ENCODE measurements at places on chromosomes 5 and 9. TPM values are rescaled to one million over a fixed set of nuclear protein-coding genes. Genes with fewer than 3 reads are reported as not detected.

- H3K4me1 ChIP-seq = peaks cover 65% of the 10 kb centered on the region
- DNase-seq = no peak
- no peaks in the 10 kb centered on the region for H3K36me3 ChIP-seq
Measured at GRCh38 chr9:93465855-93466254, 12.5 kb upstream of the FAM120AOS start.

DNA sequence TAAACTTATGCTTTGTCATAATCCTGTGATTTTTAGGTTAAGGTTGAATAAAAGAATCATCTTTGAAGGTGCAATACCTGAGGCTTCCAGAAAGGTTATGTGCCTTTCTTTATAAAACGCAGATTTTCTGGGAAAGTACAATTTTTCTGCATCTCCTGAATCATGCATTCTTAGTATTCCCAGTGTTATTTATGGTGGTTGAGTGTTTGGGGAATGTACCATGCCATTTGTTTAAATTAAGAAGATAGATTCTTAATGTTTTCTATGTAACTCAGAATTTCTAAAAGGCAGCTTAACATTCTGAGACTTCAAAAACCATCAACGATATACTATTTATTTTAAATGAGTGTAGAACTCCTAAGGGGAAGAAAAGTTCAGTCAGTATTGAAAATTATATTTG, 108.1 kb upstream of the FBN2 start:
- no peak overlapping the region for H3K4me3 ChIP-seq
- no peak for DNase-seq
- no peaks in the 10 kb centered on the region for H3K36me3 ChIP-seq

DNA sequence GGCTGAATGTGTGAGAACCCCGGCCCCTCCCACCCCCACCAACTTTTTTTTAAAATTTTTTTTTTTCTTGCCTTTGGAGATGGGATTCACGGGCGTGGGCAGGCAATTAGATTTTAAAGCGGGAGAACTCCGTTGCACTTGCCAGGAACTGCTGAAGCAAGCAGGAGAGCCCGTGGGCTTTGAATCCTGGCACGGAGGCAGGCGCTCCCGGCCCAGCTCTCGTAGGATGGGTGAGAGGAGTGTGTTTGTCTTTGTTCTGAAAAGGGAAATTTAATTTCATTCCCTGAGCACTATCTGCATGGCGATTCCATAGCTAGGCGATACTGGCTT, 54.3 kb upstream of the BOD1 start:
- DNase-seq = peak; percentile 23
- no peaks in the 10 kb centered on the region for H3K36me3 ChIP-seq
- peaks cover 18% of the 10 kb centered on the region for H3K4me1 ChIP-seq
- H3K4me3 ChIP-seq = no peak overlapping the region

Gene LCN1
- total RNA-seq = not detected

DNA sequence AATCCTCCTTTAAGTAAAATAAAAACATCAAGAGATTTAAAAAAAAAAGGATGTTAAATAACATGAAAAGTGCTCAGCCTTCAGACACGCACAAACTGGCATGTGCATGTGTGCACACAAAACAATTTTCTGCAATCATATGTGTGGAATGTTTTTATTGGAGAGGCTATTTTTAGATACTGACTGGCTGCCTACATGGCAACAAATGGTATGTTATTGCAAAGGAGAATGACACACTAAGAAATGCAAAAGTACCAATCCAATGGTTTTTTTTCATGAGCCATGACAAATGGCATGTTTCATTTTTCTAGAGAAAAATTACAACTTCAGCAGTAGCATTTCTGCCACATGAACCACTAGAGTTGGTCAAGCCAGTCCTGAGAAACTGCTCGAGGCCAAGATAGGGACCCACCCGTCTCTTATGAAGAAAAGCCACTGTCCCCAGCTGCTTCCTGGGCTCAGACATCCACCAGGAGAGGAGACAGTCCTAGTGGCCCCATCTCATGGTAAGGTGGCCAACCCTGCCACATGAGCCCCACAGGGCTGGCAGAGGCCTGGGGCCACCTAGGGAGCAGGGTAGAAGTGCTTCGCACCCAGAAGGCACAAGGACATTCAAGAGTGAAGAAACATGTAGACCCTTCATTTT, 116.4 kb downstream of the MYO10 start:
- DNase-seq = no peak
- H3K27ac ChIP-seq = peak overlapping the region; percentile 1
- no peaks in the 10 kb centered on the region for H3K27me3 ChIP-seq
- H3K4me1 ChIP-seq = peaks cover 27% of the 10 kb centered on the region
- H3K36me3 ChIP-seq = no peaks in the 10 kb centered on the region

Gene ANKRD34B
- not detected for total RNA-seq

Gene SOWAHA
- 8.5 TPM for total RNA-seq

DNA sequence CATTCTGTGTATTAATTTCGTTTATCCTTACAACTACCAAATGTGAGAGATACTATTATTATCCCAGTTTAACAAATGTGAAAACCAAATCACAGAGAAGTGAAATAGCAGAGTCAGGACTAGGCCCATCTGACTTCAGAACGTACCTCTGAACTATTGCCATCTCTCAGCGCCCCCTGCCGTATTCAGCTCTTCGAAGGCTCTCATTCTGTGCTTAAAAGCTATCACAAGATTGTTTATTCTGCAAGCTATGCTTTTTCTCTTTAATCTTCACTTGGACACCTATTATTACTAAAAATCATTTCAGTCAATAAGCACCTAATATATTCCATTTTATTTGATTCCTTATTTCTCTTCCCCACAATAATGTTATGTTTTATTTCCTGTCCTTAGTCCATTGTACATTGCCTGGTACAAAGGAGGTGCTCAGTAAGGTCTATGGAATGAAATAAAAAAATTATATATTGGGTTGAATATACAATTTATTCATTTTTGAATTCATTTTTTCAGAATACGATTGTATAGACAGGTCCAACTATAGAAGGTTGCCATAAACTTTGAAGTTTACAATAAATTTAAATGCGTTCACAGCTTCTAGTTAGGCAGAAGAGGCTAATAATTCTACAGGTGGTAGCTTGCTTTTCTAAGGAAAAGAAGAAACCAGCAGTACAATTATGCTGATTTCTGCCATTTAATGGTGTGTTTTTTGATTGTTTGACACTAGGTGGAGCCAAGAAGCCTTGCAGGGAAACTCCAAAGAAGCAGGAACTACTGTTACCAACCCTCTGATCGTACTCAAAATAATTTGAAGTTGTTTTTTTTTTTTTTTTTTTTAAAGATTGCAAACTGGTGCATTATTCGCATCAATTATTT, 202.2 kb upstream of the DMRTA1 start:
- no peak overlapping the region for H3K27ac ChIP-seq
- peak; percentile 67 for DNase-seq
- H3K4me1 ChIP-seq = no peaks in the 10 kb centered on the region
- H3K4me3 ChIP-seq = no peak overlapping the region

Gene WDR31
- total RNA-seq = 1.3 TPM

- H3K4me3 ChIP-seq = no peak overlapping the region
- DNase-seq = no peak
- no peaks in the 10 kb centered on the region for H3K27me3 ChIP-seq
- no peaks in the 10 kb centered on the region for H3K36me3 ChIP-seq
- no peaks in the 10 kb centered on the region for H3K4me1 ChIP-seq
- no peak overlapping the region for H3K27ac ChIP-seq
Measured at GRCh38 chr9:18023332-18023731, 444.5 kb downstream of the SH3GL2 start.

DNA sequence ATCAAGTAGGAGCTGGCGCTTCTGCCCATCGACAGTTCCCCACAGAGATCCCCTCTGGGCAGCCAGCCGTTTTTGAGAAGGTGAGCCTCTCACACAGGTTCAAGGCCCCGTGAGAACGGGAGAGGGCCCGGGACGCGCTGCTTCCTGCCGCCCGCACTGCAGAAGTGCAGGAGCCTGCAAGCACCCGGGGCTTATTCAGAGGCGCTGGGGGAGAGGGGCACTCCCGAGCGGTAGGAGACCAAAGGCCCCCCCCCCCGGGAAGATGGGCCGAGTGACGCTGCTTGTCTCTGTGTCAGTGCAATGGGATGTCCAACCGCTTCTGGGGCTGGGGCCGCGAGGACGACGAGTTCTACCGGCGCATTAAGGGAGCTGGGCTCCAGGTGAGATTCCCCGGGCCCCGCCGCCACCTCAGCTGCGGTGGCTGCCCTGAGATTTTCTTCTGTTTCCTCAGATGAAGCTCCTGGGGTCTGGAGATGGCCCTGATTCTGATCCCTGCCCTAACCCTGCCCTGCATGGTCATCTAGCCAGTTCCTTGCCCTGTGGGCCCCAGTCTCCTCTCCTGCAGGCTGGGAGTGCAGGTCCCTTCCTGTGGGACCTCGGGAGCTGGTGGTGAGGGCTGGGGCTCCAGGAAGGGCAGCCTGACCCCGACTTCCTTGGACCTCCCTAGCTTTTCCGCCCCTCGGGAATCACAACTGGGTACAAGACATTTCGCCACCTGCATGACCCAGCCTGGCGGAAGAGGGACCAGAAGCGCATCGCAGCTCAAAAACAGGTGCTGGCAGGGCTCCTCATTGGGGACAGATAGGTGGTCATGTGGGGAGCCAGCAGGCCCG, 8.5 kb downstream of the B4GALT7 start:
- peaks cover 40% of the 10 kb centered on the region for H3K4me1 ChIP-seq
- no peak overlapping the region for H3K4me3 ChIP-seq
- no peak for DNase-seq
- no peaks in the 10 kb centered on the region for H3K27me3 ChIP-seq

Gene PRRX2
- total RNA-seq = 2.6 TPM

- H3K36me3 ChIP-seq = no peaks in the 10 kb centered on the region
- peak; percentile 34 for DNase-seq
- H3K27me3 ChIP-seq = no peaks in the 10 kb centered on the region
- H3K4me1 ChIP-seq = no peaks in the 10 kb centered on the region
- no peak overlapping the region for H3K27ac ChIP-seq
- peak overlapping the region; percentile 45 for H3K4me3 ChIP-seq
Measured at GRCh38 chr5:88502179-88503040, 233.8 kb upstream of the TMEM161B start.

DNA sequence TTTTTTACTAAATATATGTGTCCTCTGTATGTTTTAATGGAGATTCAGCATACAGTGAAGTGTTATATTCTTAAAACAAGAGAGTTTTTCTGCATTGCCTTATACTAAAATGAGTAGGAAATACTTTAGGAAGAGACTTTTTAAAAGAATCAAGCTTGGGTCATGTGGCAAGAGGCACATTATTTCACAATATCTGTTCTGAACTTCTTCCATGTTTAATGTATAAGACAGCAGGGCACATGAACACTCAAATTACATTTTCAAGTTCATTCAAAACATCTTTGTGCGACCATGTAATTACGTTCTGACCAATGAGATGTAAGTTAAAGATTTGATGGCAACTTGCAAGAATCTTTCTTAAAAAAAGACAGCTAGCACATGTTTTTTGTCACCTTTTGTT, 1055.9 kb downstream of the NR2F1-AS1 start:
- DNase-seq = no peak
- H3K36me3 ChIP-seq = no peaks in the 10 kb centered on the region
- no peaks in the 10 kb centered on the region for H3K27me3 ChIP-seq
- no peaks in the 10 kb centered on the region for H3K4me1 ChIP-seq

- no peak for DNase-seq
- H3K27me3 ChIP-seq = no peaks in the 10 kb centered on the region
- H3K36me3 ChIP-seq = no peaks in the 10 kb centered on the region
- H3K27ac ChIP-seq = no peak overlapping the region
- H3K4me3 ChIP-seq = no peak overlapping the region
Measured at GRCh38 chr5:57906671-57907070, 424.1 kb upstream of the ACTBL2 start.

GRCh38 chr9:40913928-40914673, 214.4 kb downstream of the FOXD4L6 start:
- H3K27me3 ChIP-seq = no peaks in the 10 kb centered on the region
- DNase-seq = no peak
- H3K36me3 ChIP-seq = no peaks in the 10 kb centered on the region
- no peak overlapping the region for H3K4me3 ChIP-seq
- H3K27ac ChIP-seq = no peak overlapping the region
- no peaks in the 10 kb centered on the region for H3K4me1 ChIP-seq

GRCh38 chr9:98912450-98912849, 31.3 kb upstream of the COL15A1 start:
- no peak overlapping the region for H3K27ac ChIP-seq
- no peak overlapping the region for H3K4me3 ChIP-seq
- no peak for DNase-seq
- no peaks in the 10 kb centered on the region for H3K27me3 ChIP-seq
- H3K36me3 ChIP-seq = no peaks in the 10 kb centered on the region

GRCh38 chr9:83699615-83700014, 8.1 kb downstream of the UBQLN1 start:
- H3K4me3 ChIP-seq = no peak overlapping the region
- H3K27ac ChIP-seq = no peak overlapping the region

Gene TIFAB
- not detected for total RNA-seq

Gene CCDC192
- not detected for total RNA-seq

DNA sequence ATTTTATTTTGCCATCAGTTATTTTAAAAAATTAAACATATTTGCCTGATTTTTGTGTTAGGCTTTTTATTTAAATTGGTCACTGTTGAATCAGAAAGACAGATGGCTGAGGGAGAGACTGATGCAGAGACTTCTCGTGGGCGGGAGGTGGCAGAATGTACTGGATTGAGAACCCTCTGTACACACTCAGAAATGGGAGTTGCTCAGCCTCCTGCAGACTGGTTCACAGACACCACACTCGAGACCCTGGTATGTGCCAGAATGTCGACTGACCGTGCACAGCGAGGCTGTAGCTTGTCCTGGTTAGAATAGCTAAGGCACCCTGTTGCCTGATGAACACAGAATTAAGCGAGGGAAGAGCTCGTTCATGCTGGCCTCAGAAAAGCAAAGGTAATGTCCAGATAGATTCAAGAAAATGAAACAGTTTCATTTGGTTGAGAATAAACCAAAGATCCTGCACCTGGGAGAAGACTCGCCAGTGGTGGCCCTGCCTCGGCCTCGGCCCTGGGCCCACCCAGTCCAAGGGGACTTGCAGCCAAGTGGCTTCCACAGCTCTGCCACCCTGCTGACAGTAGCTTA, 71.3 kb upstream of the OTULINL start:
- no peak overlapping the region for H3K4me3 ChIP-seq
- H3K4me1 ChIP-seq = no peaks in the 10 kb centered on the region
- peaks cover 40% of the 10 kb centered on the region for H3K36me3 ChIP-seq

DNA sequence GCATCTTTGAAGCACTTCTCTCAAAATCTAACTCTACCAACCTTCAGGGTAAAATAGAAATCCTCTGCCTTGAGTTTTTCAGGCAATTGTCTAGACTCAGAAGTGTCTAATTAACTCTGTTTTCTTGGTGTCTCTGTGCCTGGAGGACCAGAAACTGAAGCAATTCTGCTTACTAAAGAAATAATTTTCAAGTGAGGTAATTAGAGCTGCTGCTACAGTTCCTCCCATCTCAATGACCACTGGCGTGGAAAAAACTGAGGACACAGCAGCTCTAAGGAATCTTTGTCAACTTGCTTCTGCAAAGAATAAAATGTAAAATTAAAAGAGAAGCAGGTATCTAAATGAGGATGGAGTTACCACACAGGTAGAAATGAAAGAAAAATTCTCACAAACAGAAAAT, 785.0 kb downstream of the PRELID2 start:
- H3K27ac ChIP-seq = no peak overlapping the region
- DNase-seq = no peak
- no peaks in the 10 kb centered on the region for H3K4me1 ChIP-seq
- no peaks in the 10 kb centered on the region for H3K27me3 ChIP-seq
- H3K4me3 ChIP-seq = no peak overlapping the region
